NB4 (cell line): ENCODE measurements at places on chromosomes 13 and 19.
A peak's percentile ranks its signal among the peaks of the same experiment; 100 is the strongest.

DNA sequence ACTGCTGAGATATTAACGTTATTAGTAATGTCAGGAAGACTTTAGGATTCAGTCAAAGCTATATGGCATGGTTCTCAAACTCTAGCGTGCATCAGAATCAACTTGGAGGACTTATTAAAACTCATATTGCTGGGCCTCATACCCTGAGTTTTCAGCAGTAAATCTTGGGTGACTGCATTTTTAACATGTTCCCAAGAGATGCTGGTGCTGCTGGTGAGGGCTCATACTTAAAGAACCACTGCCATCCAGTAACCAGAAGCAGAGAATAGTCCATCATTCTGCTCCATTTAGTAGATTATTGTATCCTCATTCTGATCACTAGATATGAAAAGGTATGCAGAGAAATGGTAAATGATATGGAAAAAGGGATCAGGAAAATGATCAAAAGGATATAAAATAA is 7.9 kb downstream of the GPR12 start:
- DNase-seq: no peak

GRCh38 chr13:43905435-43906031 is 25.8 kb downstream of the LACC1 start:
- peak; percentile 68 for DNase-seq

DNA sequence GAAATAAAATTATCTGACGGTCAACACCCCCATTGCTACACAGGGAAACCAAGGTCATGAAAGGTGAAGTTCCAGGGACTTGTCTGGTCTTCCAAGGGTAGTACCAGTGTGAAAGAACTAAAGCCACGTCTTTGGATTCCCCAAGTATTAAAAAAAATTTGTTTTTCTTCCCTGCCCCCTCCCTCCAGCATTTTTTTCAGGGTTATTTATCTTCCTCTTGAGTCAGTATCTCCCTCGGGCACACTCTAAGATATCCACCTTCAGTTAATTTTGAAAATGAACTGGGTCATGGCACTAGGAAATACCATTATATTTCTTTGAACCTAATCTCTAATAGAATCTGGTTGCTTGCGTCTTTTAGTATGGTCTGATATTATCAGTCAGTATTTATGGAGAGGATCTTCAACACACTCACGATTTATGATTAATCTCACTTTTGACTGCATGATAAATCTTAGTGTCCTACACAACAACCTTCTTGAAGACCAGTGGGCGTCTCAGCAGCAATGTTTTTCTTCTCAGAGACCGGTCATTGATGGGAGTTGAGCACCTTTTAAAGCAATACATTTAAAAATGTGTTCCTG is 9.1 kb downstream of the ATP8A2 start:
- no peak for DNase-seq

DNA sequence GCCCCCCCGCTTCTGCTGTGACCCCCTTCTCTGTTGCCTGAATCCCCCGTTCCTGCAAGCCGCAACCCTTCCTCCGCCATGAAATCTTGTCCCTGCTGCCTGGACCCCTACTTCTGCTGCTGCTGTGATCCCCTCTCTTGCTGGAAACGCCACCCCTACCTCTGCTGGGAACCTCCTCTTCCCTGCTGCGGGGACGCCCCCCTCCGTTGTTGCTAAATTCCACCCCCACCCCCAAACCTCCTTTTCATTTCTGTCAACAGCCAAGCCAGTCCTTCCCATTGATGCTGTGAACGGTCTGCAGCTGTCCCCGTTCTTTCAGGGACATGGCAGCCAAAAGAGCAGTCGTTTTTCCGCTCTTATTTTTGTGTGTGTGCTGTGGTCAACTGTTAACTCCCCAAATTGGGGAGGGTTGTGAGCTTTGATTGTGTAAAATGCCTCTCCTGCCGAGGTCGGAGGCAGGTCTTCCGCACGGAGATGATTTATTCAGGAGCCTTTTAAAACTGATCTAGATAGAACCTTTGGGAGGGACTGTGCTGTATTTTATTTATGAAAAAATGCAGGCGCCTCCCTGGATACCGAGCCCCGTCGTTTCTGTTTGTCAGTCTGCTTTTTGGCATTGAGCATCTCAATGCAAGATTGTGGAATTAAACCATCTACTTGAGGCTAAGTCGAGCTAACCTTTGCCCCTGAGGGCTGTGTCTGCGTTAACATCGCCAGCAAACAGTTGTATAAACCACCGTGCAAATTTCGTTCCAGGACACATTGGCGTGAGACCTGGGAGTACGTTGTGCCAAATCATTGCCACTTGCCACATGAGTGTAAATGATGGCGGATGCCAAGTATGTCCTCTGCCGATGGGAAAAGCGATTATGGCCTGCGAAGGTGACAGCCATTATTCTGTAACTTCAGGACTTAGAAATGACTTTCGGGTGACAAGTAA is 27.9 kb upstream of the NDUFS7 start:
- peak; percentile 30 for DNase-seq

- no peak for DNase-seq
Measured at GRCh38 chr13:110705356-110705825, 525 bp downstream of the CARS2 start.

DNA sequence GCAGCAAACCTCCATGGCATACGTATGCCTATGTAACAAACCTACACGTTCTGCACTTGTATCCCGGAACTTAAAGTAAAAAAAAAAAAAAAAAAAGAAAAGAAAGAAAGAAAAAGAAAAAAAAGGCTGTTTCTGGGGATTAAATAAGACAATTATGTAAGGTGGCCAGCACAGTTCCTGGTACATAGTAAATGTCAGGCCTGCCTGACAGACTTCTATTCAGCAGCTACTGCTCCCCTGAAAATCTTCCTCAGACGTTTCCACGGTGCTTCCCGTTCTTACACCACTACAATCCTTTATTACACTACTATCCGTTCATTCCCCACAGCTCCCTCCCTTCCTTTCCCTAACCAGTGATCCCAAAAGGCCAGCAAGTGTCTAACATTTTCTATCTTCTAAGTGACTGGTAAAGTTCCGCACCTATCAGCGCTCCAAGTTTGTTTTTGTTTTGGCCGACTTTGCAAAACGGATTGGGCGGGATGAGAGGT is 636 bp upstream of the RB1 start:
- DNase-seq: no peak

- no peak for DNase-seq
Measured at GRCh38 chr13:74838096-74838495, 643.9 kb downstream of the TBC1D4 start.

DNA sequence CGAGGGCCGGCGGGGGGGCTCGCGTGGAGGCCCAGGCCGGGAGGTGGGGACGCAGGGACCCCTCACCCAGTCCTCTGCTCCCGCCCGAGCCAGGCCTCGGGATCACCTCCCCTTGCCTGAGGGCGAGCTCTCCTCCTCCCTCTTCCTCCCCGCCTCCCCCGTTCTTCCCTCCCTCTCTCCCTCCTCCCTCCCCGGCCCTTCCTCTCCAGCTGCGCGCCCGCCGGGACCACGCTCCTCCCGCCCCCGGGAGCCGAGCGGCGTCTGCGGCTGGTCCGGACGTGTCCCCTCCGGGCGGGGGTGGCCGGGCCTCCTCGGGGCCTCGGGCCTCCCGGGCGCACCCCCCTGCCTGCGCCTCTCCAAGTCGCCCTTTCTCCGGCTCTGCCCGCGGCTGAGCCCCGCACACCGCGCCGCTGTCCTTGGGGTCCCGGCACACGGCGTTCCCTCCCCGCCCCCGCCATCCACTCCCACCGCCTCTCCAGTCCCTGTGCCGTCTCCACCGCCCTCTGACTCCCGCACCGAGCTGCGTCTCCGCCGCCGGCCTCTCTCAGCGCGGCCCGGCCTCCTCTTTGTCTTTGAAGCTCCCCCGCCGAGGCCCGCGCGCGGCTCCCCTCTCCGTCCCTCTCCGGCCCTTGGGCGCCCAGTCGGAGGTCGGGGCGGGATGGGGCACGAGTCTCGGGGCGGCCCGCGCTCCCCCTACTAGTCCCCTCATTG is 5.7 kb downstream of the SOX1 start:
- no peak for DNase-seq

- DNase-seq: no peak
Measured at GRCh38 chr13:71785361-71785760, 81.6 kb downstream of the DACH1 start.

GRCh38 chr13:93079294-93079693 is 147.3 kb upstream of the GPC6 start:
- DNase-seq: no peak

- peak; percentile 34 for DNase-seq
Measured at GRCh38 chr19:4831304-4831978, at the start of gene TICAM1. TICAM1 (minus strand) TSS chr19:4831712; CDS start chr19:4818377, 13,335 bp downstream.

GRCh38 chr19:16373989-16374388 is 49.4 kb downstream of the KLF2 start:
- no peak for DNase-seq

- peak; percentile 89 for DNase-seq
Measured at GRCh38 chr19:51461723-51462161, 3.5 kb upstream of the SIGLEC8 start.

- DNase-seq: no peak
Measured at GRCh38 chr13:79445968-79446645, 34.8 kb upstream of the NDFIP2 start.

- peak; percentile 82 for DNase-seq
Measured at GRCh38 chr19:49340069-49340864, 5.1 kb downstream of the CD37 start.

DNA sequence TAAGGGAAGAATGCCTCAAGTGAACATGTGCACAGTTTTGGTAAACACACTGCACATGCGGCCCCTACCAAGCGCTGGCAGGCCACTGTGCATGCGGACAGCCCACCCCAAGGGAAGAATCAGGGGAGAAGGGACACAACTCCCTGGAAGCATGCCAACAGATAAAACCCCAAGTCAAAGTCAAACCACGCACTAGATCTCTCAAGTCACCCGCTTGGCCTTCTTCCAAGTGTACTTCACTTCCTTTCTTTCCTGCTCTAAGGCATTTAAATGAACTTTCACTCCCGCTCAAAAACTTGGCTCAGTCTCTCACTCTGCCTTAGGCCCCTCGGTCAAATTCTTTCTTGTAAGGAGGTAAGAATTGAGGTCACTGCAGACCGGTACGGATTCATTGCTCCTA is 4.6 kb upstream of the RFXAP start:
- DNase-seq: no peak

GRCh38 chr19:48573163-48573505 is 21.2 kb downstream of the SULT2B1 start:
- DNase-seq: no peak

GRCh38 chr19:27774337-27774736 is 1438.6 kb downstream of the UQCRFS1 start:
- peak; percentile 20 for DNase-seq

- DNase-seq: no peak
Measured at GRCh38 chr19:30492586-30493270, 120.5 kb downstream of the ZNF536 start.

- DNase-seq: peak; percentile 63
Measured at GRCh38 chr19:2503521-2504109, 27.7 kb downstream of the GADD45B start.

DNA sequence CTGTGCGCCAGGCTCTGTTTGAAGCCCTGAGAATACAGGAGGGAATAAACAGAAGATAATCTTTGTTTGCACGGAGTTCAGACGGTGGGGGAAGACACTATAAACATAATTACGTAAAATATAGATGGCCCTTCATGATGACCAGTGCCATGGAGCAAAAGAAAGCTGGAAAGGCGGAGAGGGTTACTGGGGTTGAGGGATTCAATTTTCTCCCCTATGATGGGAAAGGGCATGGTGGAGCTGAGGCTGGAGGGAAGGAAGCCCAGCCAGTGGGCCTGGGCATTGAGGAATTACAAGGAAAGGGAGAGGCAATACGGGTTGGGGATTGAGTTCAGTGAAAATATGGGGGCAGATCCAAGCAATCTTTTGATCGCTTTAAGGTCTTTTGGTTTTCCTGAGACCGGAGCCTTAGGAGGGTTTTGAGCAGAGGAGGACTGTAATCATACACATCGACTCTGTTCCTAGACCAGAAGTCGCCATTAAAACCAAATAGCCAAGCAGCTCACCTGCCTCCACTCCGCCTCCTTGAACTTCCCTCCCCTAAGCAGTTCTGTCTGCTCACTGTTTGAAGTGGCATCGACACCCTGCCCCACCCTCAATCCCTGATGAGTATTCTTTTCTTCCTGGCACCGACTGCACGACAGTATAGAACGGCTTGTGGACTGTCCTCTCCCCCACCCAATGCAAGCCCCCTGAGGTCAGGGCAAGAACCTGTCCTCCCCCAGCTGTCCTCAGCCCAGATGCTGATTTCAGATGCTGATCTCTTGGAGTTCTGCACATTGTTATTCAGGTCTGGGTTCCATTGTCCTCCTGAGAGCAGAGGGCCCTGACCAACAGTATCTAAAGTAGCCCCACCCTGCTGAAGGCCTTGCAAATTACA is 813 bp upstream of the ZNF296 start:
- no peak for DNase-seq

GRCh38 chr19:58150328-58150921 is at the start of gene ZNF329:
ZNF329 (minus strand) TSS chr19:58150789; CDS start chr19:58129503, 21,286 bp downstream.
- DNase-seq: peak; percentile 85

DNA sequence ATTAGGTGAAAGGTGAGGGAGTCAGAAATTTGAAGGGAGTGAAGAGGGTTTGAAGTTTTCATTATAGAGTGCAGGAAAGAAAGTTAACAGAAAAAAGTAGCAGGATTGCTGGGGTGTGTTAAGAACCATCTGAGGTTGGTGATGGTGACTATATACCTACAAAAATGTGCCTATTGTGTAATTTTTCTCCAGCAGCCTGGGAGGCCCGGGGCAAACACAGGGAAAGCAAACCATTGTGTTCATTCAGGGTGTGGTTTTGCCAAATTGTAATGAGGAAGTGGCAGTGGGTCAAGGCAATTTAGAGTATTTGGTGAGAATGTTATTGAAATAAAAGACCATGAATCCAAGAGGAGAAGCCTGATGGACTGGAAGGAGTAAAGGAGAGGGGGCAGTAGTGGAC is 8.2 kb upstream of the SUCLA2 start:
- DNase-seq: peak; percentile 85

- DNase-seq: no peak
Measured at GRCh38 chr19:8461891-8462290, 17.1 kb downstream of the HNRNPM start.

GRCh38 chr13:98386637-98387036 is 190.3 kb downstream of the STK24 start:
- no peak for DNase-seq

GRCh38 chr19:46698395-46699321 is 18.3 kb downstream of the PRKD2 start:
- peak; percentile 56 for DNase-seq

DNA sequence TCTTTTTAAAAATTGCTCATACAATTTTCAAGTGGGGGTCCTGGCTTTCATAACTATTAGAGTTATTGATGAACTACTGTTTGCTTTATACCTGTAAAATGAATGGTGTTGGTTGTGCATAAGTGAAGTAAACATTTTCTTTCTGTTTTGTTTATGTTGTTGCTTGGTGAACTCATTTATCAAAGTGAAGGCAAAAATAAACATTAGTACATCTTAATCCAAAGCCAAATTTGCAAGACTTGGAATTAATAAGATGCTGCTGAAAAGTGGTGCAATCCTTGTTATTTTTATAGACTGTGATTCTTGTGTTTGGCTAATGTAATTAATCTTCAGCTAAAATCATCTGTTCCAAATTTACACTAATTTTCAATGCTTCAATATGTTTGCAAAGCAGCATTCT is 24.4 kb upstream of the DCT start:
- no peak for DNase-seq

DNA sequence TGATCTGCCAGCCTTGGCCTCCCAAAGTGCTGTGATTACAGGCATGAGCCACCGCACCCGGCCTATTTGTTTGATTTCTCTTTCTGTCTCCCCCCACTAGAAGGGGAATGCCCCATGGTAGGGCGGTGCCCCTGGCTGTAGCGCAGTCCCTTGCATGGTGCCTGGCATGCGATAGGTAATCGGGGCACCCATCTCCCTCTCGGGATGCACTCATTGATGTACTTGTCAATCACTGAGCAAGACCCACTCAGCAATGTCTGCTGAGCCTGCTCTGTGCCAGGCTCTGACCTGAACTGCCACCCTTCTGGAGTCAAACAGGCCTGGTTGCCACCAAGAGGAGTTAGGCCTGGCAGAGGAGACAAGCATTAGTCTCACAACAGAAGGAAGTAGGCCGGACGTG is 19.8 kb downstream of the DNM2 start:
- DNase-seq: no peak
